Uterine smooth muscle cell (primary cell): ENCODE measurements at places on chromosomes 6 and 20. TPM values are rescaled to one million over a fixed set of nuclear protein-coding genes. Genes with fewer than 3 reads are reported as not detected.

Gene RIOK1
- 18.2 and 20.3 TPM in 2 replicates for total RNA-seq

Gene C6orf58
- not detected in 2 replicates for total RNA-seq

Gene HLA-DRA
- total RNA-seq: not detected in 2 replicates

Gene C20orf204
- 0.77 and 1.2 TPM in 2 replicates for total RNA-seq

Gene ESR1
- total RNA-seq: 8.2 and 15.1 TPM in 2 replicates

Gene CLPSL2
- not detected in 2 replicates for total RNA-seq

Gene ZMYND8
- 16.5 and 27.1 TPM in 2 replicates for total RNA-seq

Gene SOX18
- 0.12 TPM in 1 of 2 replicates, not detected in the other for total RNA-seq

Gene HSPA1L
- 0.89 and 1.7 TPM in 2 replicates for total RNA-seq

Gene GPR63
- total RNA-seq: 0.44 and 0.50 TPM in 2 replicates

Gene VIP
- total RNA-seq: not detected in 2 replicates

Gene FAM83C
- not detected in 2 replicates for total RNA-seq

Gene IP6K3
- 0.22 and 0.50 TPM in 2 replicates for total RNA-seq

Gene SLC22A7
- total RNA-seq: not detected in 2 replicates

Gene CGA
- 0.77 TPM in 1 of 2 replicates, not detected in the other for total RNA-seq

Gene PSORS1C2
- total RNA-seq: not detected in 2 replicates

Gene PROKR2
- not detected in 2 replicates for total RNA-seq

Gene PMEPA1
- total RNA-seq: under 0.01 and 1.00 TPM in 2 replicates

Gene CHMP4B
- total RNA-seq: 39.6 and 40.3 TPM in 2 replicates

Gene FUT9
- under 0.01 TPM in 1 of 2 replicates, not detected in the other for total RNA-seq

Gene DNAH8
- under 0.01 and 0.12 TPM in 2 replicates for total RNA-seq

Gene GSTA3
- not detected in 2 replicates for total RNA-seq

Gene CCN5
- 1.5 and 10.6 TPM in 2 replicates for total RNA-seq

Gene POLH
- total RNA-seq: 16.7 and 22.9 TPM in 2 replicates

Gene SOD2
- total RNA-seq: 193 and 456 TPM in 2 replicates

Gene PTGIS
- 22.4 and 58.2 TPM in 2 replicates for total RNA-seq

Gene POLR3F
- 10.5 and 13.6 TPM in 2 replicates for total RNA-seq

Gene POM121L2
- total RNA-seq: not detected in 2 replicates

Gene EPPIN
- total RNA-seq: not detected in 2 replicates

Gene GABRR1
- total RNA-seq: not detected in 2 replicates

Gene HSPA12B
- total RNA-seq: 0.11 and 0.12 TPM in 2 replicates

Gene GJA10
- not detected in 2 replicates for total RNA-seq

Gene LPIN3
- 5.0 and 5.5 TPM in 2 replicates for total RNA-seq

Gene METTL24
- total RNA-seq: 0.50 and 0.55 TPM in 2 replicates

Gene CRNKL1
- 31.5 and 36.0 TPM in 2 replicates for total RNA-seq

Gene SSTR4
- not detected in 2 replicates for total RNA-seq

Gene ABHD16B
- not detected in 2 replicates for total RNA-seq

Gene KCTD20
- 40.7 and 41.4 TPM in 2 replicates for total RNA-seq

Gene L3MBTL3
- 4.8 and 5.0 TPM in 2 replicates for total RNA-seq

Gene FABP7
- not detected in 2 replicates for total RNA-seq

Gene PGK2
- total RNA-seq: not detected in 2 replicates

Gene UNC5CL
- total RNA-seq: 0.12 and 0.22 TPM in 2 replicates

Gene B3GAT2
- under 0.01 TPM in 2 replicates for total RNA-seq

Gene DNMT3B
- total RNA-seq: 5.1 and 7.4 TPM in 2 replicates

Gene HLA-DMB
- total RNA-seq: under 0.01 TPM in 1 of 2 replicates, not detected in the other

Gene SCGN
- total RNA-seq: not detected in 2 replicates

Gene ADGB
- not detected in 2 replicates for total RNA-seq

Gene POPDC3
- 20.6 and 23.6 TPM in 2 replicates for total RNA-seq

Gene EGFL8
- total RNA-seq: 0.66 and 1.00 TPM in 2 replicates

Gene FAM229B
- total RNA-seq: 23.1 and 34.4 TPM in 2 replicates
